ENCODE measurements at places on chromosomes 7 and 10.

DNA sequence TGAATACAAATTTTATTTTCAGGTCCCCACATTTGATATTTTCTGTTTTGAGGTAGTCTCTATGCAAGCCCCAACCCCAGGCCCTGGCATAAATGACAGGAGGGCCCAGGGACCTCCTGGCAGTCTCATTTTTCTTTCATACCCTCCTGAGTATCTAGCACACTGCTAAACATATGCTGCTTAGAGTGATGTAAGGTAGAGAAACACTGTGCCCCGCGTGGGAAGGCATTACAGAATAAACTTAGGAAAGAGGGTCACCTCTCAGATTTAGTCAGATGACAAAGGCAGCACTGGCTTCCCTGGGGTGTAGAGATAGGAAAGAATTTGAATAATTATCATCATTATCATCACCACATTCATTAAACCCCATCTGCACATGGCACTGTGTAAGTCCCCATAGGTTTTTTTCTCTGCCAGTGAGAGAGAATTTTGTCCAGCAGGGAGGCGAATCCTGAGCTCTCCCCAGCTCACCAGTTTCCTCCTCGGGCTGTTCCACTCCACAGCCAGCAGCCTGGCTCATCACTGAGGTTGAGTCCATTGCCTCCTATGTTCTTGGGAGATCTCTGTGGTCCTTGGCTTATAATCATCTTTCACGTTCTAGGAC is 507.3 kb upstream of the GALNT17 start:
- H3K4me3 ChIP-seq = no peak overlapping the region
- no peaks in the 10 kb centered on the region for H3K36me3 ChIP-seq
- DNase-seq = no peak
- H3K27ac ChIP-seq = no peak overlapping the region
- no peaks in the 10 kb centered on the region for H3K4me1 ChIP-seq

DNA sequence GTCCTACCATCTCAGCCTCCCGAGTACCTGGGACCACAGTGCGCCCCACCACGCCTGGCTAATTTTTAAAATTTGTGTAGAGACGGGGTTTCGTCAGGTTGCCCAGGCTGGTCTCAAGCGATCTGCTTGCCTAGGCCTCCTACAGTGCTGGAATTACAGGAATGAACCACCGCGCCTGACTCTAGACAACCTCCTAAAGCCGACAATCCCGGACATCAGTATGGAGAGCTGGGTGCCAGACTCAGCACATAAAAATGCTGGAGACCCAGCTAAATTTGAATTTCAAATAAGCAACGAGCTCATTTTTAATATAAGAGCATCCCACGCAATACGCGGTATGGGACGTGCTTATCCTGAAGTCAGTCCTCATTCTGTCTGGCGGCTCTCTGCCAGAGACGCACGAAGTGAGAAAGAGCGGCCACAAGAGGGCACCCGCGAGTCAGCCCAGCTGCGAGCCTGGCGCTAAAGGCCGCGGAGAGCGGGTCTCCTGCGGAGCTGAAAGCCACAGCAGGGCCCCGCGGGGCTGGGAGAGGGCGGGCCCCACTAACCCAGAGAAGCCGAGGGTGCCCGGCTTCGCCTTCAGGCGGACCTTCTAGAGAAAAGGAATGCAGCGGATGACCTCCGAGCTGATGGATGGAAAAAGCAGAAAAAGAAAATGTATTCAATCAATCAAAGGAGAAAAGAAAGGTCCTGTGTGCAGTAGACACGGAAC is 7.0 kb downstream of the CALY start:
- peaks cover 11% of the 10 kb centered on the region for H3K4me1 ChIP-seq
- H3K27ac ChIP-seq = no peak overlapping the region
- peak overlapping the region; percentile 34 for H3K4me3 ChIP-seq
- H3K36me3 ChIP-seq = no peaks in the 10 kb centered on the region
- DNase-seq = peak; percentile 86

DNA sequence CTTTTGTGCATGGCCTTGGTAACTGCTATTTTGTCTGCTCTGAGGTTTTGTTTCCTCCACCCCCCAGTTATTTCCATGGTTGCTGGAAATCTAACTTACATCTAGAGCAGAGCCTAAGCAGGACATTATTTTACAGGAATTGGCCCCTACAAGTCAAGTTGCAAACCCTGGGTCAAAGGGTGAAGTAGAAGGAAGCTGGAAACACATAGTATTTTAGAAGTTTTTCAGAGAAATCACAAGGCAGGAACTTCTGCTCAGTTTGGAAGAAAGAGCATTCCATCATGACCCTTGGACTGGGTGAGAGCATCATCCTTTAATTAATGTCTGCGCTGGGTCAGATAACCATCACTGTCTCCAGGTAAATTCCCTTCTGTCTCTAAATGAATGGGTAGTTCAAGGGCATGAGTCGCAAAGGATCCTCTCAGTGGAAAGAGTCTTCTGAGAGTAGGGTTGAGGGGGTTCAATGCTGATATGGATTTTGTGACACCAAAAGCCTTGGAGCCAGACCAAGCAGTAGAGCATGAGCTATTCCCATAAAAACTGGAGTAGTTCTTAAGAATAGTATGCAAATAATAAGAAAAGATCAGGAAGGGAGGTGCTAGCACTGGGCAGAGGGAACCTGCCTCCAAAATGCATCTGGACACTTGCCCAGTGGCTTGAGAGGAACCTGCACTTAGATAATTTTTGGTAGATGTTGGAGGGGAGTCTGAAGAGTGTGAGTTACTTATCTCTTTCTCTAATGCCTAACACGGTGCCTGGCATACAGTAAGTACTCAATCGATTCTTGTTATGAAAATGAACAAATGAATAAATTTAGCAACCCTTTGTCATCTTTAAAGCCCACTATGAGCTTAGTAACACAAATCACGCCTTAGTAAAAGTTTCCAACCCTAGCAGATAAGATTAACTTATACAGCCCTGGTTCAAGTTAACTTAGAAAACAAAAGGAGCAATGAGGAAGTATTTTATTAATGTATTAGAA is 160.6 kb upstream of the ADO start:
- no peak overlapping the region for H3K4me3 ChIP-seq
- H3K36me3 ChIP-seq = no peaks in the 10 kb centered on the region
- no peak overlapping the region for H3K27ac ChIP-seq
- no peak for DNase-seq

- H3K4me3 ChIP-seq = no peak overlapping the region
- H3K27me3 ChIP-seq = no peaks in the 10 kb centered on the region
- no peaks in the 10 kb centered on the region for H3K36me3 ChIP-seq
Observed at GRCh38 chr10:44352316-44353127, 32.4 kb downstream of the CXCL12 start.

DNA sequence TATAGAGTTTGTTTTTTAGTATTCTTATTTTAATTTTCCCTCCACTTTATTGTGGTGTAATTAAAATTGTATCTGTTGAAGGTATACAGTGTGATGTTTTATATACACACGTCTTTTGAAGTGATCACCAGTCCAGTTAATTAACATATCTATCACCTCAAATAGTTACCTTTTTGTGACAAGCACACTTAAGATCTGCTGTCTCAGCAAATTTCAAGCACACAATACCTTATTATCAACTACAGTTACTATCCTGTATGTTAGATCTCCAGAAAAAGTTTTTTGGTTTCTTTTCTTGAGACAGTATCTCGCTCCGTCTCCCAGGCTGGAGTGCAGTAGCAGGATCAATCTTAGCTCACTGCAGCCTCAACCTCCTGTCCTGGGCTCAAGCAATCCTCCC is 8.7 kb downstream of the WIPI2 start:
- DNase-seq = no peak
- no peaks in the 10 kb centered on the region for H3K4me1 ChIP-seq
- H3K36me3 ChIP-seq = peaks cover 30% of the 10 kb centered on the region

GRCh38 chr10:102503264-102504178 is at the start of gene SUFU:
TSS of gene SUFU (plus strand) at chr10:102503972. CDS start at chr10:102504153, 181 bp downstream.
- peak within 1 kb of the TSS; percentile 94 for H3K27ac ChIP-seq
- no peaks in the 10 kb centered on the region for H3K36me3 ChIP-seq
- H3K4me1 ChIP-seq = peaks cover 9% of the 10 kb centered on the region
- DNase-seq = peak; percentile 99
- no peaks in the 10 kb centered on the region for H3K27me3 ChIP-seq

DNA sequence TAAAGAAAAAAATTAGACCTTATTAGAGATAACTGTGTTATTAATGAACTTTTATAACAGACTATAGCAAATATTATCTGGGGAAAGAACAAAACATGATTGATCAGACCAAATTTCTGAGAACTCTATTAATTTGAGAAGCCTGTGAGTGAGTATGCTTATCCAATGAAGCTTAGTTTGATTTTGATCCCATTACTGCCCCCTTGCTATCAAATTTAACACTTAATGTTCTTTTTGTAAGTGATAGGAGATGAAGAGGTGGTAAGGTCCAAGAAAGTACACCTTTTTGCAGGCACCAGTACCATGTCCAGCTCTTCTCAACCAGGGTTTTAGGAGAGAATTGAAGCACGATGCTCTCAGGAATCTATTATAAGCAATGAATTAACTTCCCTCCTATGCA is 49.9 kb downstream of the ZNF365 start:
- H3K27ac ChIP-seq = no peak overlapping the region
- DNase-seq = no peak
- no peaks in the 10 kb centered on the region for H3K4me1 ChIP-seq
- H3K4me3 ChIP-seq = no peak overlapping the region

GRCh38 chr10:75395066-75395931 is 6.3 kb downstream of the ZNF503 start:
- H3K4me1 ChIP-seq = no peaks in the 10 kb centered on the region
- peaks cover 11% of the 10 kb centered on the region for H3K36me3 ChIP-seq
- peak overlapping the region; percentile 89 for H3K4me3 ChIP-seq

DNA sequence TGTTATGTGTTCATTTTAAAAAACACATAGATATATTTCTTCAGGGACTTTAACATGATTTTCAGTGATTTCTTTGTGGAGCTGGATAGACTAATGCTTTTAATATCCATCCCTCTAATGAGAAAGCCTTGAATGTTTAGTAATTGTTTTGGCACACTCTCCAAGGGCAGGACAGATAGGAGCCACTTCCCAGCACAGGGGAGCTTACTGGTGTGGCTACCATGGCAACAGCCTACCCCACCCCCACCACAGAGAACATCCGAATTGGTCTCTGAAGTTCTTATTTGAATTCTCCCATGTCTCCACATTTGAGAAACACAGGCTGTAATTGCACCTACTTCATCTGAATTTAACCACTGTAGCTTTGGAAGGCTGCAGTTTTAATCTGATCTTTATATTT is 87.7 kb downstream of the PRKG1 start:
- H3K4me1 ChIP-seq = peaks cover 2% of the 10 kb centered on the region
- no peaks in the 10 kb centered on the region for H3K27me3 ChIP-seq
- no peak overlapping the region for H3K27ac ChIP-seq
- no peak overlapping the region for H3K4me3 ChIP-seq

- no peak for DNase-seq
- H3K4me3 ChIP-seq = no peak overlapping the region
- H3K4me1 ChIP-seq = no peaks in the 10 kb centered on the region
- H3K27ac ChIP-seq = no peak overlapping the region
Observed at GRCh38 chr7:155867280-155867679, 55.0 kb upstream of the SHH start.

DNA sequence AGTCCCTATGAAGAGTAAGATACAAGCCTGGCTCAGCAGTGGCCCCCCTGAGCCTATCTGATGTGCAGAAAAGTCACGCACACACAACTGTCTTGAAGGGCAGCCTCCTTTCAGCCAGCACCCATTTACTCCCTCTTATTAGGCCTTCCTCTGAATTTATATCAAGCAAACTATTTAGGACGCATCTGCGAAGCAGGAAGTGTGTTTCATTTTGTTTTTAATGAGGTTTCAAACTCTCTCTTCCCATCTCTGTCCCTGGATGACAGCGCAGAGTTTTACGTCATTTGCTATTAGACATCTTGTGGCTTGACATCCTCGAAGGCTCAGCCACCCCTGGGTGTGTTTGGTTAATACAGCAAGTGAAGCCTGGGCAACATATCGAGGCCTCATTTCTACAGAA is 79.5 kb downstream of the CUX1 start:
- H3K4me3 ChIP-seq = no peak overlapping the region
- peak overlapping the region; percentile 75 for H3K27ac ChIP-seq
- H3K4me1 ChIP-seq = peaks cover 52% of the 10 kb centered on the region
- H3K36me3 ChIP-seq = no peaks in the 10 kb centered on the region

DNA sequence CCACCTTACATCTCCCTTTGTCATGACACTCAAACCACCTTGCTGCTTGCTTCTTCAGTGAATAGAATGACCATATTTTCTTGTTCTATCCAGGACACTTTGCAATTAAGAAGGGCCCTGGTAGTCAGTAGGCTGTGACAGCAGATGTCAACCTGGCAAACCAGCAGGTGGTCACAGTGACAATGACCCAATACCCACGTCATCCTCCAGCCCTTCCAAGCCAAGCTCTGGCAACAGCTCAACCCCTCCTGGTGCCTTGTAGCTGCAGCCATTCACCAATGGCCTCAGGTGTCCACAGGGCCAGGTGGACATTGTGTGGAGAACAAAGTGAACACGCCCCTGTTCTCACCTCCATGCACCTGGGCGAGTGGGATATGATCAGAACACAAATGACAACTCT is 87.6 kb upstream of the MACROH2A2 start:
- H3K27ac ChIP-seq = no peak overlapping the region
- H3K4me1 ChIP-seq = no peaks in the 10 kb centered on the region
- no peak for DNase-seq
- no peak overlapping the region for H3K4me3 ChIP-seq
- H3K36me3 ChIP-seq = no peaks in the 10 kb centered on the region

Measured in ascending aorta (tissue), 2 donors.